Epithelial cell of alveolus of lung (primary cell): ENCODE measurements at places on chromosomes 3 and 15. TPM values are rescaled to one million over a fixed set of nuclear protein-coding genes. Genes with fewer than 3 reads are reported as not detected.

SEMA7A gene
- total RNA-seq: 1.0 and 33.2 TPM in 2 replicates

CPEB1 gene
- total RNA-seq: 2.5 and 8.6 TPM in 2 replicates

PYDC2 gene
- total RNA-seq: not detected in 2 replicates

ISY1 gene
- 24.4 and 27.5 TPM in 2 replicates for total RNA-seq

LYZL4 gene
- total RNA-seq: not detected in 2 replicates

CCR9 gene
- total RNA-seq: not detected in 2 replicates

RHOV gene
- total RNA-seq: not detected in 2 replicates

SLC9C1 gene
- 0.26 TPM in 1 of 2 replicates, not detected in the other for total RNA-seq

FGF7 gene
- 53.8 and 162 TPM in 2 replicates for total RNA-seq

SLC49A4 gene
- total RNA-seq: 7.4 and 28.2 TPM in 2 replicates

PARL gene
- total RNA-seq: 45.5 and 58.1 TPM in 2 replicates

ADGRG7 gene
- total RNA-seq: not detected in 2 replicates

HIGD2B gene
- not detected in 2 replicates for total RNA-seq

NPAP1 gene
- not detected in 2 replicates for total RNA-seq

PTX3 gene
- total RNA-seq: 15.2 and 417 TPM in 2 replicates

GMPS gene
- total RNA-seq: 57.5 and 57.8 TPM in 2 replicates

GOLGA8T gene
- not detected in 2 replicates for total RNA-seq

IRAK2 gene
- total RNA-seq: 4.2 and 10.2 TPM in 2 replicates

ROPN1 gene
- total RNA-seq: not detected in 2 replicates

IQCH gene
- 0.08 and 1.8 TPM in 2 replicates for total RNA-seq

SLC12A1 gene
- total RNA-seq: 0.13 TPM in 1 of 2 replicates, not detected in the other

PLXNB1 gene
- 17.3 and 36.2 TPM in 2 replicates for total RNA-seq

SMCO1 gene
- not detected in 2 replicates for total RNA-seq

CLDN16 gene
- 0.26 TPM in 1 of 2 replicates, not detected in the other for total RNA-seq

RAD51 gene
- total RNA-seq: 4.2 and 11.5 TPM in 2 replicates

ZNF385D gene
- 0.40 and 0.78 TPM in 2 replicates for total RNA-seq

NR2C2 gene
- 13.4 and 14.8 TPM in 2 replicates for total RNA-seq
